Central memory CD4-positive, alpha-beta T cell (primary cell): ENCODE measurements at places on chromosomes 1 and 21.

GRCh38 chr1:91856996-91857395 lies 29.0 kb downstream of the TGFBR3 start:
- no peak for DNase-seq

- DNase-seq: no peak
These were observed 7.4 kb upstream of the IRF2BP2 start for GRCh38 chr1:234617131-234617985.

DNA sequence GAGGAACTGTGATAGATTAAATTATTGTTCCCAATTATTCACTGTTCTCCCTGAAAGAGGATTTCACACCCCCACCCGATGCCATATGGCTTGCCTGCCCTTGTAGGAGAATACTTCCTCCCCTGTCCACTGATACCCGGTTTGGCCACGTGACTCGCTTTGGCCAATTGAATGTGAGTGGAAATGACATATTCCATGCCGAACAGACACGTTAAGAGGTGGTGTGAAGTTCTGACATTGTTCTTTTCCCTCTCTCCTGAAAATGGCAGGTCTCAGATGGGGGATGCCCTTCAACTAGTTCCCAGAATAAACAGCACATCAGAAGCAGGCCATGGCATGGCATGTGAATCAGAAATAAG lies 5.3 kb downstream of the STUM start:
- DNase-seq: no peak

GRCh38 chr1:50474859-50475809 lies 51.9 kb upstream of the DMRTA2 start:
- DNase-seq: no peak

DNA sequence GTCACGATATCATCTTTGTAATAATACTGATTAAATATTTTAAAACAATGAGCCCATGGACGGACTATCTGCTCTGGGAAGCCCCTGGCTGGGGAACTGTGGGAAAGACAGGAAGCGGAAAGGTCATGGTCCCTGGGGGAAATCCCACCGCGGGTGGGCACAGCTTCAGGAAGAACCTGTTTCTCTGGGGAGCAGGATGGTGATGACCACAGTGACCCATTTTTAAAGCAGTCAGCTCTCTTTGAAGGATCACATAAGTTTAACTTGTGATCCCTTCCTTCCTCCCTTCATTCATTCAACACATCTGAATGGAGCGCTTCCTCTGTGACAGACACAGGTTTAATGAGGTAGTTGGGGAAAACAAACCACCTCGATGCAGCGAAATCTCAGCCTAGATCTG lies 73.0 kb downstream of the DHRS3 start:
- DNase-seq: no peak

DNA sequence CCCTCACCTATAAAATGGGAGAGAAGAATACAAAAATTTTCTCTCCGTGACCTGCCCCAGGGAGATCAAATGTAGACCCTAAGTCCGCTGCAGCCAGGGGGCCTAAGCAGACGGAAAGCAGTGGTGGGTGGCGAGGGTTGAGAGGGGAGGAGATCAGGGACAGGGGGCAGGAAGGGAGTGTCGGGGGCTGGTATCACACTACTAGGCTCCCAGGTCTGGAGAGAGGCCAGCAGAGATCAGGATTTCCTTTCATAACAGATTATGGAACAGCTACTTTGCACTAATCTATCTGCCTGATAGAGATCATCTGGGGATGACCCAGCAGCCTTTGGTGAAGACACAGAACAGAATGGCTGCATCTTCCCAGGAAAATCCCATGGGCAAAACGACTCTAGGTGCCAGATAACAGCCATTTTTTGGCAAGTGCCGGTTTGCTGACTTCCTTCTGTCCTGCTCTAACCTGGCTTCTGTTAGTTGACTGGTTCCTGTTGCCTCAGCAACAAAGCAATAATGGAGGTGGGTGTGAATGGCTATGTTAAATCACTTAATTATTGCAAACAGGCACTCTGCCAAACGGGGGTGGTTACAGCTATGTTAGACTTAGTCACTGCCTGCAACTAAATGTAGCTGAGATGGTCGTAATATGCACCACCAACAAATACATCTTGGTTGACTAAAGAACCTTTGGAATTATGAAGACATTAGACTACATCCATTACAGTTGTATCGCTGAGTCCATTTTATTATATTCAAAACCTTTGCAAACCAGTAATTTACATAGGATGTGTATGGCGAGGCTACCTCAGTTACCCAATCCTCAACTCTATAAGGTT lies 30.0 kb upstream of the EPS8L3 start:
- peak; percentile 53 for DNase-seq

DNA sequence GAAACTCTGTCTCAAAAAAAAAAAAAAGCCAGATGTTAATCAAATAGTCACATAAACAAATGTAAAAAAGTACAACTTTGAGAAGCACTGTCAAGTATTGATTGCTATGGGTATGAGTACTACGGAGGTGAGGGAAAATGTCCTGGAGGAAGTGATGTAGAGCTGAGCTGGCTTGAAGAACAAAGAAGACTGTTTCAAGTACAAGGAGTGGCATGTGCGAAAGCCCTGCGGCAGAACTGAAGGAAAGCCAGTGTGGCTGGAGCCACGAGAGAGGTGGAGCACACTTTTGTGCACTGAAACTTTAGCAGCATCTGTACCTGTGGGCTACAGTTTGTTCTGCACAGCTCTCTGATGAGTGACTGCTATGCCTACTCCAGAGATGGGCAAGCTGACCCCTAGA lies 5.4 kb upstream of the RPS6KA1 start:
- DNase-seq: no peak

DNA sequence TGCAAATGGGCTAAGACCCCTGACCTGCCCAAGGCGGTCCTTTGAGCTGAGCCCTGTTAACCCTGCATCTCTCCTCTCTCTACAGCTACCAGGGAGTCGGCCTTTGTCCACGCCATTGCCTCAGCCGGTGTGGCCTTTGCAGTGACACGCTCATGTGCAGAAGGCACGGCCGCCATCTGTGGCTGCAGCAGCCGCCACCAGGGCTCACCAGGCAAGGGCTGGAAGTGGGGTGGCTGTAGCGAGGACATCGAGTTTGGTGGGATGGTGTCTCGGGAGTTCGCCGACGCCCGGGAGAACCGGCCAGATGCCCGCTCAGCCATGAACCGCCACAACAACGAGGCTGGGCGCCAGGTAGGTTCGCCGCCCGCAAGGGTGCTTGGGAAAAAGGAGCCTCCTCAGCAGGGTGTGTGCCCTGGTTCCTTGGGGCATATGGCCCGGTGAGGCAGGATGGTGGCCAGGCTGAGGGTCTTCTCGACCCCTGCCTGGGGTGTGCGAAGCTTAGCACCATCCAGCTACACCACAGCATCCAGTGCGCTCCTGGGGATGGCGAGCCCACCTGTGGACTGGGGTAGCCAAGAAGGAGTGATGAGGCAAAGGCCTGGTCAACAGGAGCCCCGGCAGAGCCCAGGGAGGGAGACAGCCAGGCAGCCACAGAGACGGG lies 31.8 kb upstream of the ARF1 start:
- no peak for DNase-seq

- no peak for DNase-seq
These were observed 77.9 kb upstream of the MAN1A2 start for GRCh38 chr1:117289316-117289870.

DNA sequence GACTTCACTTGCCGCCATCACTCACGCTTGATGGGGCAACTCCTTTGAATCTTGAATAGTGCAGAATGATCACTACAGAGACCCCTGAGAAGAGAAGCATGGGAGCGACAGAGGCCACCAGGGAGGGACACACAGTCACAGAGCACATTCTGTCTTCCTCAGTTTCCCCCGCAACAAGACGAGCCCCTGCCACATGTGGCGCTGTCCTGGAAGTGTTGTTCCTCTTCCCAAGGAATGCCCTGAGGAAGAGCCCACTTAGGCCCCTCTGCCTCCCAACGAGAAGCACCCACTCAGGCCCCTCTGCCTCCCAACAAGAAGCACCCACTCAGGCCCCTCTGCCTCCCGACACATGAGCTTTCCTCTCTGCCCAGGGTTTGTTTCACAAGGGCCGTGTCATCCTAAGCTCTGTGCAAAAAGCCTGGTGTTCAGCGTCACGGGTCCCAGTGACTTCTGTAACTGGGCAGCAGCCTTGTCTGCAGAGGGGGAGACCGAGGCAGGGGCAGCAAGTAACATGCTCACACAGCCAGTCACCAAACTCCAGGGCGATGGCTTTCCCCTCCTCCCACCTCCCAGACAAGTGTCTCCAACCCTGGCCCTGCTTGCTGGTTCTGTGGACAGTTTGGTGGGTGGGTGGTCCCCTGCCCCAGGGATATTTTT lies 19.8 kb downstream of the SLC37A1 start:
- no peak for DNase-seq

DNA sequence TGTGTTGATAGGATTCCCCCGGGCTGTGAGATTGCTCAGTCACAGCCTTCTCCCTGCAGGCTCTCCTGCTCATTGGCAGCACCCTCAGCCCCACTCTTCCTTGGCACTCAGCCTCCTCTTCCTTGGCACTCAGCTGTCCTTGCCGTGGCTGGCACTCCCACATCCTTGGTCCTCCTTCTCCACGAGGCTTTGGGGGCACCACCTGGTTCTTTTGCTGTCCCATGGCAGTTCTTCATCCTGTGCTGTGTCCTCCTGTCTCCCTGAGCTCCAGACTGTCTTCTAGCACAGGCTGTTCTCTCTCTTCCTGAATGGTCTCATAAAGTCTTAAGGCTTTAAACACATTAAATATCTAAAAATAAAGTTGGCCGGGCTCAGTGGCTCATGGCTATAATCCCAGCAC lies 27.0 kb downstream of the PKNOX1 start:
- DNase-seq: no peak

GRCh38 chr1:27343639-27344025 lies 1.8 kb downstream of the SYTL1 start:
- DNase-seq: no peak

DNA sequence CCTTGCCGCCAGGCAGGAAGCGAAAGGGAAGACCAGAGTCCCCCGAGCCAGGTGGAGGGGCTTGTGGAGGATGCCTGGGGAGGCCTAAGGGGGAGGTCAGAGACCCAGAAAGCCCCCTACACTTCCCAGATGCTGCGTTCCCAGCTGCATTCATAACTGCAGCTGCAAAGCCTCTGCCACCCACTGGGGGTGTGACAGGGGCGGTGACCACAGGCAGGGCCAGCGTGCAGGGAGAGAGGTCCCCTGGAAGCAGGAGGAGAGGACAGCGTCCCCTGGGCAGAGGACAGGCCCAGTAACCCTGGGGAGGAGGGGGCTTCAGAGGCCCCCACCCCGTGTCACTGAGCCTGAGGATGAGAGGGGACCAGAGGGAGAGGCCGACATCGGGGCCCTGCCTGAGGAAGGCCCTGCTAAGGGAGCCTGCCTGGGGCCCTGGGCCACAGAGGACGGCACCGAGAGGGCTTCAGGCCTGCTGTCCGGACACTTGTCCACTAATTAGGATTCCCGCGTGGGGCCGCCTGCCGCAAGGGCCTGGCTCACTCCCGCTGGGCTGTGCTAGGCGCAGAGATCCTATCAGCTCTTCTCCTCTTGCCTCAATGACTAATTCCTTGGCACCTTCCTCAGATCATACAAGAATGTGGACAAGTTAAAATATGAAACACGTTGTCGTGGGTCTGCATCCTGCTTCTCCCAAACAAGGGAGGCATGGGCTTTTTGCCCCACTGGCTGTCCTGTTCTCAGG lies 49.1 kb upstream of the CCDC27 start:
- no peak for DNase-seq

GRCh38 chr1:54599211-54599823 lies 24.0 kb downstream of the FAM151A start:
- DNase-seq: no peak

DNA sequence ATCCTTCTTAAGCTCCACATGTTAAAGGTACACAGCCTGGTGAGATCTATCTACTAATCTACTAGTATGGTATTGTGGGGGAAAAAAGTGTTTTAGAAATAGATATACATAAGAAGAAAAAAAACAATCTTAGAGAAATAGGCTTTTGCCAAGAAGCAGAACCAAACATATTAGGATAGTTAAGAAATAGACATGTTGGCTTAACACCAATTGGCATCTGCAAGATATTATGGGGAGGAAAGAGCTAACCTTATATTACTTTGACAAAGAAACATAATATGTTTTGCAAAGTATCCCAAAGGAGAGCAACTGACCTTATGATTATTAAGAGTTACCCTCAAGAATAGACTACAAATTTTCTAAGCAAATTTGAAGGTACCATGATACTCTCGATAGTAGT lies 202.9 kb downstream of the BRINP3 start:
- DNase-seq: no peak

DNA sequence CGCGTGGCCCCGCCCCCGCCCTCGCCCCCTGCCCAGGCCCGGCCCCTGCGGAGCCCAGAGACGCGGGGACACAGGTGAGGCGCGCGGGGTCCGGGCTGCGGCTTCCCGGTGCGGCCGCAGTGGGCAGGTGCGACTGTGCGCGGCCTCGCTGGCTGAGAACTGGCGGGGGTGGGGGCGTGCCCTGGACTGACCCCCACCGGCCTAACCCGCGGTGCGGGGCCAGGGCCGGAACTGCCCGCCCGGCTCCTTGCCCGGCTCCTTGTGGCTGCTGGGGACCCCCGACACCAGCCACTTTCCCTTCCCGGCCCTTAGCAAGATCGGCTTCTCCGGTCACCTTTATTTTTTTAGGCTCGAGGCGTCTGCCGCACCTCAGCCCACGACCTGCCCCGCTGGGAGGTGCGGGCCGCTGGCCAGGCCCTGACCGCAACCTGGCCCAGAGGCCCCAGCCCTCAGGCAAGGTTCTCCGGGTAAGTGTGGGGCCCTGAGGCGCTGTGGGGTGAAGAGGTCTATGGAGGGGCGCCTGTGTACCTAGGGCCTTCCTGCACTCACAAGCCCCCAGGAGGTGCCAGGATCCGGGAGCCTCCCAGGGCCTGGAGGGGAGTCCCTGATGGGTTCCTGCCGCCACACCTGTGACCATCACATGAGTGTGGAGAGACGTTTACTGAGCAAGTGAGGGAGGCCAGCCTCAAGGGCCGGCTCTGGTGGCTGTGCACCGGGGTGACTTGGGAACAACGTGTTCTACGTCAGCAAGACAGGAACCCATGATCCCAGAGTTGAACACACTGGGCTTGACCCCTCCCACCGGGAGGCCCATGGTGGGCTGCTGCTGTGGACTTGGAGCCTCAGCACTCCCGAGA lies at the start of gene SMIM1:
Gene SMIM1 (plus strand): TSS at position 35 of the 857 bp plus-strand sequence. CDS start 2,625 bp downstream, outside the sequence.
- DNase-seq: no peak

GRCh38 chr1:8537991-8538390 lies 220.1 kb downstream of the SLC45A1 start:
- no peak for DNase-seq

DNA sequence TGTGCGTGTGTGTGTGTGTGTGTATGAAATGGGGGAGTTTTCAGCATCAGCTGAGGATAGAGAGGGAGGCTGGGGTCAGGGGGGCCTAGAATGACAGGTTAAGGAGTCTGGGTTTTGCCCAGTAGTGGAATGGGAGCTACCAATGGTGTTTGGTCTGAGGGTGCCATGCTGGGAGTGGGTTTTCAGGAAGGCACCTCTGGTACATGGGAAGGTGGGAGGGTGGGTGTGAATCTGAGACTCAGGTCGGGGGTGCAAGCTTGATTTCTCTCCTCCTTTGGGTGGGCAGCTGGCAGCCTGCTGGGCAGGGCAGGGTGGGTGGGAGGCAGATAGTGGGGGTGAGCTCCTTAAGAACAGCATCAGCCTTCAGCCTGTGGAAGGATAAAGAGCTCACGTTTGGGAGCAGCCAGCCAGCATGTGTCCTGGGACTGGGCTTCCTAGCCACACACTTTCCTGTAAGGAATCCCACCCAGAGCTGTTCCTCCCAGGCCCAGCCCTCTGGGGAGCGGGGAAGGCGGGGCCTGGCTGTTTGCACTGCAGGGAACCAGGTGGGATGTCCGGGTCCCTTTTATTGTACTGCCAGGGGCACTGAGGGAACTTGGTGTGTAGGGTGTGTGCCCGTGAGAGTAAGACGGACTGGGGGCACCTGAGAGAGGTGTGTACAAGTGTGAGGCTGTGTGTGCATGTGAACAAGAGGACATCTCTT lies 152.8 kb downstream of the FOXD2 start:
- DNase-seq: no peak
